ENCODE measurements at places on chromosomes 6 and 20.

DNA sequence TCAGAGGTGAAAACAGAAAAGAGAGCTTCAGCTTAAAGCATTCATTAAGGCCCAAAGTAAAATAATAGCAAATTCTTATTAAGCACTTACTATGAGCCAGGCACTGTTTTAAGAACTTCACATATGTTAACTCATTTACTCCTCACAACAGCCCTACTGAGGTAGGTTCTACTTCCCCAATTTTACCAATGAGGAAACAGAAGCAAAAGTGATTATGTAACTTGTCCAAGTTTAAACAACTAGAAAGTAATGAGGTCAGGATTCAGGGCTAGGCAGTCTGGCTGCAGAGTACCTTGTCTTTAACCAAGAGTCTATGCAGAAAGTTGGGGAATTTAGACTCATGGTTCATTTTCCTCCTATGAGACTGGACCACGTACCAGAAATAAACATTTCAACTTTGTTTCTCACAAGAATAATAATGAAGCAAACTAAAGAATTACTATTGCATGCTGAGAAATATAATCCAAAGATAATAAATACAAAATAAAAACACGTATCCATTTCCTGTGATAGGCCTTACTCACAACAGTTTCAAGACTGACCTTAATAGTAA is 3.8 kb downstream of the COL21A1 start:
- DNase-seq: no peak

DNA sequence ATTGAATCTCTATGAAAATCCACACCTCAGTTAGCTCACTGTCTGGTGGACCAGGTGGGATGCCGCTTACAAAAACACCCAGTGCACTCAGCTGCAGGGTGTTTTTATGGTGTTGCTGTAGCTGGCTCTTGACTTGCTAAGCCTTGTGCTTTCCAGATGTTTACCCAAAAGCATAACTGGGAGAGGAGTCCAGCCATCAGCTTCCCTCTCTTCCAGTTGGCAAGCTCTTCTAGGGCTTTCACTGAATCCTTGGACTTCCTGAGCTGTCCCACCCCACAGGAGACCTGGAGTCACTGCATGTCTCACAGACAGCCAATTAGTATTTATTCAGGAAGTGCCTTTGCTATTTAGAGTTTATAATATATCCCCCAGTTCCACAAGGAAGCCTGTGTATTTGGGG is 210.9 kb downstream of the FNDC1 start:
- no peak for DNase-seq

DNA sequence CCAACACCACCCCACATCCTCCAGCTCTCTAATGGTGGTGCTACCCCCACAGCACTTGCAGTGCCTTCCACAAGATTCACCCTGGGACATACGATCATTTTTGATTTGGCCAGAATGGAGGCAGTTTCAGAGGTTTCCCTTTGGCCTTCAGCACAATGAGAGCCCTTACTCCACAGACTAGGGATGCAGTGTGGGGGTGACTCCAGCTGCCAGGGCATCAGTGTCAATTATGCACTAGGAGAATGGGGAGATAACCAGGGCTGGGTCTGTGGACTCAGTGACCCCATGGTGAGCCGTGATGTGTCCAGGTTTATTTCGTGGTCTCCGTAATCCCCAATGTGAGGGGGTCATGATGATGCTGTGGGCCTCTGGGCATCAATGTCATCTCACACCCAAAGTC is 31.5 kb upstream of the MICB start:
- no peak for DNase-seq

- DNase-seq: no peak
Measured at GRCh38 chr6:32976334-32977069, 8.1 kb downstream of the BRD2 start.

GRCh38 chr6:17688481-17688880 is 18.2 kb downstream of the NUP153 start:
- DNase-seq: no peak

DNA sequence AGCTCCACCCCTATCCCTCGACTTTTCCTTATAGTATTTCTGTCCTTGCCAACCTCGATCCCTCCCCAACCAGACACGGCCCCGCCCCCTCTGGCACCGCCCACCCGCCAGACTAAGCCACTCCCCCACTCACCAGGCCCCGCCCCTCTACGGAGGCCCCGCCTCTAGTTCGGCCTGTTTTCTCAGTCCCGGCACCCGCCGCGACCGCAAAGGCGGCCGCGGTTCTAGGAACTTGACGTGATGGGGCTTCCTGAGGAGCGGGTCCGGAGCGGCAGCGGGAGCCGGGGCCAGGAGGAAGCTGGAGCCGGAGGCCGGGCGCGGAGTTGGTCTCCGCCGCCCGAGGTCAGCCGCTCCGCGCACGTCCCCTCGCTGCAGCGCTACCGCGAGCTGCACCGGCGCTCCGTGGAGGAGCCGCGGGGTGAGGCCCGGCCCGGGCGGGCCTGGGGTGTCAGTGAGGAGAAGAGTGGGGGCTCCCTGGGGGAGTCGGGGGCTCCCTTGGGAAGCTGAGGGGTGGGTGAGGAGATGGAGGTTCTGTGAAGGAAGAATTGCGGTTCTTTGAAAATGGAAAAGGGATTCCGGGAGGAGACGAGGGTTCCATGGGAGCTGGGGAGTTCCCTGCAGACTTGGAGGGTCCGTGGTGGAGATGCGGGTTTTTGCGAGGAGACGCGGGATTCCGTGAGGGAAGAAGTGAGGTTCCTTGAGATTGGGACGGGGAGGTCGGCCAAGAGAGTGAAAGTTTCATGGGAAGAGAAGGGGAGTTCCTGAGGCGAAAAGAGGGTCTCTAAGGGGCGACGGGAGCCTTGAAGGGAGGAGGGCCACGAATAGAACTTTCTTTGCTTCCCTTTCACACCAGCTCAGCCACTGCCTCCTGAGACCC is at the start of gene ACSS2:
TSS of gene ACSS2 (plus strand) at position 207 of the 877 bp plus-strand sequence. CDS start at position 241, 34 bp downstream.
- peak; percentile 92 for DNase-seq

GRCh38 chr6:106488494-106489370 is 128.2 kb downstream of the CRYBG1 start:
- DNase-seq: no peak

- no peak for DNase-seq
Measured at GRCh38 chr6:53461696-53462095, 83.2 kb downstream of the GCLC start.

- no peak for DNase-seq
Measured at GRCh38 chr20:60036746-60037499, 78.7 kb downstream of the CDH26 start.

GRCh38 chr6:37819802-37820717 is 533 bp downstream of the ZFAND3 start:
- peak; percentile 50 for DNase-seq

DNA sequence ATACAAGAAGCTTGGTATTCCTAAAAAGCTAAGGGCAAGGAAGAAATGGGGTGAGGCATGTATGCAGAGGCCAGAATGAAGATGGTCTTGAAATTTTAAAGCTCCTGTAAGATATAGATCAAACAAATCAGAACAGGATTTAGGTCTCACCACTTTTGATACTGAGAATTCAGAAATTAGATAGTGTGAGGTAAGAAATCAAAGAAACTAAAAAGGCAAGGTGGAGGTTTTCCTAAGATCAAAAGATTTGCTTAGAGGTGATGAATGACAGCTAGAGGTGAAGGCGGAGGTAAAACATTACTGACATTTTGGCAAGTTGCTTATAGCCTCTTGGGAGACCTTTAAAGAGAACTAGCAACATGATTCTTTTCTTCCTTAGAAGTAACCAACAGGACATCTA is 225.2 kb upstream of the SGK1 start:
- no peak for DNase-seq

- no peak for DNase-seq
Measured at GRCh38 chr6:20681243-20681684, 147.0 kb downstream of the CDKAL1 start.

DNA sequence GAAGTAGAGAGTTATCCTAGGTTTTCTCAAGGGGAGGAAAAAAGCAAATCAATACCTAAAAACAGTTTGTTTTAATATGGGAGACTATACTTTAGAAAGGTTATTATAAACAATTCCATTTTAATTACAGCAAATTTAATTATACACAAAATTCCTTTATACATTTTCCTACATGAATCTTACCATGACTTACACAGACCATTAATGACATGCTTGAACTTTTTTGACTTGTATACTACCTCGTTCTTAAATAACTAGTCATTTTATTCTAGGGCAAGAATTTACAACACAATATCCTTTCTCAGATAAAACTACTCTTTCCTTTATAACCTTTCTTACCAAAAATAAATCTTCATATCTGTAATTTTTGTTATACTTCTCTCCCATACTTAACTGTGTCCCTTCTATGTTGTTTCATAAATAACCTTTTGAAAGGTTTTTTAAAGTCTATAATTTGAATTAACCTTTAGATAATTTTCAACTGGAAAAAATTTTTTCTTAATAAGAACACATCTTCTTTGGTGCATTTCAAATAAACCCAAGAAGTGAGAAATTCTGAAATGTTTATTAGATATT is 729.4 kb downstream of the TENT5A start:
- DNase-seq: no peak

DNA sequence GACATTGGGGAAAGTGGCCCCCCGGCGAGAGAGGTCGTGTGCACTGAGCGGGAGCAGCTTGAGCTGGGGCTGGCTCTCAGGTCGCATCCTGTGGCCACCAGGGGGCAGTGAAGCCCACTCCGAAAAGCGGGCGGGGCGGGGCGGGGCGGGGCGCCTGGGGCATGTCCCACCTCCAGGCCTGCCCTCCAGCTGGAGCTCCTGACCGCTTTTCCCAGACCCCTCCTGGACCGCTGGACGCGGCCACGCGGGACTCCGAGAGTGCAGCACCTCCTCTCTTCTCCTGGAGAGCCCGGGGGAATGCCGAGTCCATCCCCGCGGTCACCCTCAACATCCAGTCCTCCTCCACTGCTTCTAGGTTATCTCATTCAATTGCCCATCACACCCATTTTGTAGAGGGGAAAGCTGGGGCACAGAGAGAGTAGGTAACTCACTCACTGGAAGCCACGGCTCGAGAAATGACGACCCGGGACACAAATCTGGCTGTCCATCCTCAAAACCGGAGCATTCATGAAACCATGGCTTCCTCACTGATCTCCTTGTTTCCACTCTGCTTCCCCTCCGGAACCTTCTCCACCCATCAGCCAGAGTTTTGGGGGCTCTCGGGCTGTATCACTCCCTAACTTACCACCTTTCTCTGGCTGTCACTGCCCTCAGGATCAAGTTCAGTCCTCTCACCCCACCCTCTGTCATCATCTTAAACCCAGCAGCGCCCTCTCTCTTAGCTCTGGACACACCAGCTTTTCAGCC is 24.1 kb downstream of the COX4I2 start:
- DNase-seq: peak; percentile 90

GRCh38 chr20:57621421-57622200 is 1.4 kb upstream of the ZBP1 start:
- peak; percentile 19 for DNase-seq

GRCh38 chr6:158284876-158285655 is 27.2 kb upstream of the TULP4 start:
- DNase-seq: no peak

- DNase-seq: peak; percentile 34
Measured at GRCh38 chr6:149484733-149485700, at the start of gene ZC3H12D. Gene ZC3H12D, minus strand, starts transcription at chr6:149485014. Its CDS starts 10,471 bp downstream, at chr6:149474543.

DNA sequence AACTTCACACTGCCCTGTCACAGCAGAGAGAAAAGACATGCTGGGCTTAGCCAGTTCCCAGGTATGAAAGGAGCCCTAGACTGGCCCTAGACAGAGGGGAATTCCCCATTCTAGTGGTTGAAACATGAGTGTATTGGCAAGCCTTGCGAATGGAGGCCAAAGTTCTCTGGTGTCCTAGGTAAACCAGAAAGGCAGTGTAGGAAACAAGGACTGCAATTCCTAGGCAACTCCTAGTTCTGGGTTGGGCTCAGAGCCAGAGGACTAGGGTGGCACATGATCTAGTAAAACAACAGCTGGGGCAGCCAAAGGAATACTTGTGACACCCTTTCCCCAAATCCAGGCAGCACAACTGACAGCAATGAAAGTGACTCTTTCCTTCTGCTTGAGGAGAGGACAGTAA is 265.0 kb upstream of the EPHA7 start:
- no peak for DNase-seq

GRCh38 chr6:158488065-158488464 is 71.8 kb upstream of the TMEM181 start:
- no peak for DNase-seq

DNA sequence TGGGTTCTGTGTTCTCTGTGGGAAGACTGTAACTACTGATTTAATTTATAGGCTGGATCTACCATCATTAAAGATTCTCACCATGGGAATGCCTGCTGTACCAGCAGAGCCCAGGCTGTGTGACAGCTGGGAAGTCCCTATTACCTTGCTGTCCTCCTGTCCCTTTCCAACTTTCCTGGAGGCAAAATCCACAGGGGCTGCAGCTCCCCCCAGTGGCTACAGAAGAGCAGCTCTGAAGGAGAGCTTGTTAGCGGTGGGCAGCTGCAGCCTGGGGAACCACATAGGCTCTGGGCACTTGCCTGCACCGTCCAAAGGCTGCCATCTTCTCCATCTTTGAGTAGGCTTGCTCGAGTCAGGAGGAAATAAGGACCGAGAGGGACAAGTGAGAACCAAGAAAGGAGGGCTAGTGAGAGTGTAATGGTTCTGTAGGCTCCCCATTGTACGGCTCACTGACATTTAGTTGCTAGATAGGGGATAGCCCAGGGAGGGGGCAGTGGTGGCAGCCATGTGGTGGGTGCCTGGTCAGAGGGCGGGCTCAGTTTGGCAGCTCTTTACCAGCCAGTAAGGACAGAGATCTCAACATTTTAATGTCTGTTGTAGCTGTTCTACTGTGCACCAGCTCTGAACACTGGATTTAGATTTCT is 155.1 kb upstream of the MLIP start:
- DNase-seq: no peak

- DNase-seq: peak; percentile 78
Measured at GRCh38 chr20:51481341-51481914, 61.1 kb downstream of the NFATC2 start.
